NCI-H524 treated with DMSO at 0.1 percent for 48 hours (cell line): ENCODE measurements at places on chromosomes 12 and 14.
A peak's percentile ranks its signal among the peaks of the same experiment; 100 is the strongest.

DNA sequence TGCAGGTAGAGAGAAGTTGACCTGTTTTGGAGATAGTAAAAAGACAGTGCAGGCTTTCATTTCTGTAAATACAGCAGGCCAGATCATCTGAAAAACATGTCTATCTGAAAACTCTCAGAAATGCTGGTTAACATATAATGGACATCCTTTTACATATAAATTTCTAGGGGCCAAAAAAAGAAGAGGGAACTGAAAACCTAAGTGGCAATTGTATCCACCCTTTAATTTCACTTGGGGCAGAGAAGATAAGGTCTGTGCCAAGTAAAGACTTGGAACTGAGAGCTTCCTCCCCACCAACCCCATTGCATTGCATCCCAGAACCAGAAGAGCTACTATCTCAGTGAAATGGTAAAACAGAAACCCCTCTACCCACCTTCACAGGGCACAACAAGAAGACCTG lies 141.0 kb downstream of the SRGAP1 start:
- DNase-seq: no peak

- no peak for DNase-seq
Measured at GRCh38 chr14:25178255-25178654, 128.3 kb upstream of the STXBP6 start.

DNA sequence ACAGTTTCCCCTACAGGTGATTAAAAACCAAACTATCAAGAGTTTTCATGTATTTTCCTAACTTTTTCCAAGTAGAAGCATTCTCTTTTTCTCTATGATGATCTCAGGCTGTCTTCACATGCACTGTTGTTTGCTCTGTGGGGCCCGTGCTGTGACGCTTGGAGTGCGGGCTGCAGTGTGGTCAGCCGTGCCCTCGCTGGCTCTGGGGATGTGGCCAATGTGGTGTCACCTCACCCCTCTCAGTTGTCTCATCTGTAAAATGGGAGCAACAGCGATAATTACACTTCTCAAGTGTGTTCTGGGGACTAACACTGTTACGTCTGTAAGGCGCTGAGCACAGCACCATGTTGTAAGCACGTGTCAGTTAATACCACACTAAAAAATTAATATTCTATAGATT lies 28.6 kb downstream of the DDX51 start:
- DNase-seq: no peak

DNA sequence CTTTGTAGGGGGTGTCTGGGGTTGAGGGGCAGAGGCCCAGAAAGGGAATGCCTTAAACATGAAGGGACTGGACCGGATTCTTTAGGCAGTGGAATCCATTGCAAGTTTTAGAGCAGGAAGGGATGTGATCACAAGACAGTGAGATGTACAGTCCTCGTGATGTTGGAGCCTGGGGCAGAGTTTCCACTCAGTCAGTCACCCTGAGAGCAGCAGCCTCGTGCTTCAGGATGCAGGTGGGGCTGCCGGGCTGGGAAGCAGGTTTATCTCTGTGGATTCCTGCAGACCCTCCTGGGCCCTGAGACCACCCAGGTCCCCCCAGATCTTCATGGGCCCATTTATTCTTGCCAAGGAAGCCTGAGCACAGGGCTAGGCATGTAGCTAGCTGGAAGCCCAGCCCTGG lies 38.5 kb downstream of the RIN3 start:
- no peak for DNase-seq

GRCh38 chr12:110514363-110514762 lies 12.2 kb downstream of the RAD9B start:
- DNase-seq: no peak

DNA sequence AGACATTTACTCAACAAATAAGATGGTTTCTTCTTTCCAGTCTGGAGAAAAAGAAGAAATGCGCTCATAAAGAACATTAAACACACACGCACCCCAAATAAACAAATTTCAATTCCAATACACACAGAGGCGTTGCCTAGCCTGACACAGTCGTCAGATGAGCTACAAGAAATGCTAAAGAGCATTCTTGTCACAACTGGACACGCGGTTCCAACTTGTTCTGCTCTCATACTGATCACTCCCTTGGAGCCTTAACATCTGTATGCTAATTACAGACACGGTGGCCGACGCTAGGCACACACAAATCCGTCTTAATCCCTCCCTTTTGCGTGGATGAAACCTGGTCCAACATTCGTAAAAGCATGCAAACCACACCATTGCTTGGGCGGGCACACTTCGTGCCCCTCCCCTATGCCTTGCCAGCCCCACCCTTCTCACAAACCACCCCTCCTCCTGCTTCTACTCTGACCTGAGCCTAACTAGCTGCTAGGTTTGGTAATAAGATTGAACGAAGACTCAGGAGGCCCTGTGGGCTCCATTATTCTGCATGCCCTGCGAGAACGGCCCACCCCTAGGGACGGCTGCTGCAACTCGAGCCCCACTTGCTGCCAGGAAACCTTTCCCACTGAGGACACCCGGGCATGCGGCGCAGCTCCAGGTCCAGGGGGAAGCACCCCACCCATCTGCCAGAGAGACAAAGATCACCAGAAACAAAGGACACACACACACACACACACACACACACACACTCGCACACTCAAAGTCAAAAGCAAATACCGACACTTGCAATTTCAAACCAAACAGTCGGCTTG lies 1.2 kb downstream of the KCNK10 start:
- no peak for DNase-seq

DNA sequence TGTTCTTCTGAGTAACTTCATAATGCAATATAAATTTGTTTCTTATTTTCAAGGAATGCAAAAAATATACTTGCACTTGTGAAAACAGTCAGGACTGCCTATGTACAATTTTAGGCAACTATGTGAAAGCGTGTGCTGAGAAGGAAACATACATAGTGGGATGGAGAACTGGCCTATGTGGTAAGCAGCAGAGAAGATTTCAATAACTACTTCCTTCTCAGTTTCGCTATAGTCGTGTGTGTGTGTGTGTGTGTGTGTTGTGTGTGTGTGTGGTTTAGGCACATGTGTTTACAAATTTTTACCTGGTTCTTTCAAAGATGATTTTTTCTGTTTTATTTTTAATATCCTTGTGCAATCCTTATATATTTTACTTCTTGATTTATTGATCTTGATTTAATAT lies 211.8 kb downstream of the LRRK2 start:
- DNase-seq: no peak

- DNase-seq: no peak
Measured at GRCh38 chr12:14564336-14564959, 3.2 kb downstream of the PLBD1 start.

DNA sequence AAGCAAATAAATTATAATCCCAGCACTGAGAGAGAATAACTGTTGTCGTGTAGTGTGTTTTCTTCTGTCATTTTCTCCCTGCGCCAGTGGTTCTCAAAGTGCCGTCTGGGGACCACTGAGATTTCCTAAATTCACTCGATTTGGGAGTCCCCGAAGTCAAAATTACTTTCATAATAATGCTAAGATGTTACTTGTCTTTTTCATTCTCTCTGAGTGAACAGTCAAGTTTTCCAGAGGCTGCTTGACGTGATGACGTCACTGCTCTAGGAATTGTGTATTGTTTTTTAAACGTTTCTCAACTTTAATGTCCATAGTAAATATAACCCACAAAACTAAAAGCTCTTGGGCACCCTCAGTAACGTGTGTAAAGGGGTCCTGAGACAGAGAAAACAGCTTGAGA lies 796 bp upstream of the POP5 start:
- no peak for DNase-seq

GRCh38 chr14:51293149-51293911 lies 53.3 kb downstream of the TMX1 start:
- DNase-seq: no peak

DNA sequence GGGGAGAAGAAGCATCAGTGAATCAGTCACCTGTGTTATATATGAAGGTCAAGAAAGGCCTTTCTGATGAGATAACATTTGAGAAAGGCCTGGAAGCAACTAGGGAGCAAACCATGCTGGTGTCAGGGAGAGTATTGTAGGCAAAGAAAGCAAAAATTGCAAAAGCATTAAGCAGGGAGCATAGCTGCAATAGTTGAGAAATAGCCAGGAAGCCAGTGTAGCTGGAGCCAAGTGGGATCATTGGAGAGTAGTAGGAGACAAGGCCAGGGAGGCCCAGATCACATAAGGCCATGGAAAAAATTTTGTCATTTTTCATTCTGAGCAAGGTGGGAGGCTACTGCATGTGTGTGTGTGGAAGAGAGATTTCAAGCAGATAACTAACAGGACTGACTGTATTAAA lies 18.8 kb upstream of the MAGOHB start:
- no peak for DNase-seq

- DNase-seq: no peak
Measured at GRCh38 chr12:6605421-6606330, 1.5 kb downstream of the CHD4 start.

DNA sequence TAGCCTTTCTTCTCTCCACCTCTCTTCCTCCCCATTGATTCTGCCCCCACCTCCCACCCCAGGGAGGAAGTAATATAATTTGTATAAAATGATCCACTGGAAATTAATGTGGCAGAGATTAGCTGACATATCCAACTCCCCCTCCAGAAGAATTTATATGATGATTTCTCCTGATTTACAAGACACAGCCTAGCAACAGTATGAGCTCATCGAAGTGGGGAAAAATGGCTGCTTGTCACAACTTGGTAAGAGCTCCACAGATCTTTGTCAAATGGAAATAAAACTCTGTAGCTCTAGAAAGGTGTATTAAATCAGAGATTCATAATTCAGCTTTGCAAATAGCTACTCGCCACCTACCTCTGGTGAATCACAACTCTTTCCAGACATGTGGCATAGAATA lies 195.7 kb downstream of the NOVA1 start:
- no peak for DNase-seq

DNA sequence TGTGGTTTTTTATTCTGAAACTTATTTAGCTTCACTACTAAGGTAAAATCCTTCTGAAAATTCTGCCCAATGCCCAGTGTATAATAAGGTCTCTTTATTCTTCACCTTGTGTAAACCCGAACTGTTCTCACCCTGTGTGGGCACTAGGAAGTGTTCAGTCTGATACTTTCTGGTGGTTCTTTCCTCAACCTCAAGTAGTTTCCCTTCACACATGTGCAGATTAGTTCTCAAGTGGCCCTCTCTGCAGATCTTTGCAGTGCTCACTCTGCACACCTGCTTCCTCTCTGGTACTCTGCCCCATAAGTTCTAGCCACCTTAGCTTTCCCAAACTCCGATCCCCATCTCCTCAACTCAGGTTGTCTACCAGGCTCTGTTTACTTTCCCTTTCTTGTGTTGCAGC lies 61.6 kb downstream of the RAD51B start:
- peak; percentile 66 for DNase-seq

DNA sequence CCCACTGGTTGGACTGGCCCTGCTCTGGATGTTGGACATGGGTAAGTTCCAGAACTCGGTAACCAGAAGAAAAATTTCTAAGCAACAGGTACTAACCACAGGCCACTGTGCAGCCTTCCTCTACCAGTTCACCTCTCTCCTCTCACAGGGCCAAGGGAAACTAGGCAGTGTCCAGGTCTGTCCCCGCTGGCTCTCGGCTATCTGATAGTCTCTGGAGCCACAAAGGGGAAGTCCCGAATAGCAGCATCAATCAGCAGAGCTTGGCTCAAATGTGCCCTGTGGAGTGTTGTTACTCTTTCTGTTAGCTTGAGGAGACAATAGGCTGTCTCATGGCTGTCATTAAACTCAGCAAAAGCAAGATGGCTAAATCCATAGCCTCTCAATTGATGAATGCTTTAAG lies 73.2 kb downstream of the TSPAN11 start:
- DNase-seq: no peak

- DNase-seq: no peak
Measured at GRCh38 chr14:75848167-75848913, 133.5 kb downstream of the TGFB3 start.

DNA sequence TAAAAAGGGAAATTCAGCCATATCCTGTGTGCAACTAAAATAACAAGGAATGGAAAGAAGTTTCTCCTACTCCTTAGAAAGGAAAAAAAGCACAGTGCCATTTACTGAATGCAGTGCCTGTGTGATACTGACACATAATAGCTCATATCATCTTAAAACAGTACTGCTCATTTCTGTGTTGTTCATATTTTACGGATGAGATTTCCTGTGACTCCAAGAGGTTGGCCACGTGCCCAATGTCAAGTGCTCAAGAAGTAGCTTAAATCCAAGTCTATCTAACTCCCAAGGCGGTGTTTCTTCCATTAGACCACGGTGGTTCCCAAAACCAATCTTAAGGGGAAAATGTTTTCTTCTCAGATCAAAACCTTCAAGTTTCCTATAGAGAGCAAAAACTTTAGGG lies 20.0 kb downstream of the MAP3K9 start:
- peak; percentile 79 for DNase-seq

DNA sequence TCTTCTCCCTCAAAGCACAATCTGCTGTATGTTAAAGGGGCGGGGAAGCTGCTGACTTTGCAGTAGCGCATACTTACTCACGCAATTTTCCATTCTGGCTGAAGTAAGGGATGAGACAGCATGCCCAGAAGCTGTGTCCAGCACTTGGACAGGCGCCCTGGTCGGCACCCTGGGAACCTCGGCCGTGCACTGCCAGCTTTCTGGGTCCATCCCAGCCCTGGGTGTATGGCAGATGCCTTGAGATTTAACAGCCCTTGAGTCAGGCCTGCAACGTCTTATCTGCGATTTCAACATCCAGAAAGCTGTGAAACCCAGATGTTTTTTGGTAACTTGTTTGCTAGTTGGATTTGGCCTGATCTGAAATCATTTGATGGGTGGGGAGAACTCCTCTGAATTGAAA lies 16.1 kb downstream of the EML1 start:
- peak; percentile 24 for DNase-seq

DNA sequence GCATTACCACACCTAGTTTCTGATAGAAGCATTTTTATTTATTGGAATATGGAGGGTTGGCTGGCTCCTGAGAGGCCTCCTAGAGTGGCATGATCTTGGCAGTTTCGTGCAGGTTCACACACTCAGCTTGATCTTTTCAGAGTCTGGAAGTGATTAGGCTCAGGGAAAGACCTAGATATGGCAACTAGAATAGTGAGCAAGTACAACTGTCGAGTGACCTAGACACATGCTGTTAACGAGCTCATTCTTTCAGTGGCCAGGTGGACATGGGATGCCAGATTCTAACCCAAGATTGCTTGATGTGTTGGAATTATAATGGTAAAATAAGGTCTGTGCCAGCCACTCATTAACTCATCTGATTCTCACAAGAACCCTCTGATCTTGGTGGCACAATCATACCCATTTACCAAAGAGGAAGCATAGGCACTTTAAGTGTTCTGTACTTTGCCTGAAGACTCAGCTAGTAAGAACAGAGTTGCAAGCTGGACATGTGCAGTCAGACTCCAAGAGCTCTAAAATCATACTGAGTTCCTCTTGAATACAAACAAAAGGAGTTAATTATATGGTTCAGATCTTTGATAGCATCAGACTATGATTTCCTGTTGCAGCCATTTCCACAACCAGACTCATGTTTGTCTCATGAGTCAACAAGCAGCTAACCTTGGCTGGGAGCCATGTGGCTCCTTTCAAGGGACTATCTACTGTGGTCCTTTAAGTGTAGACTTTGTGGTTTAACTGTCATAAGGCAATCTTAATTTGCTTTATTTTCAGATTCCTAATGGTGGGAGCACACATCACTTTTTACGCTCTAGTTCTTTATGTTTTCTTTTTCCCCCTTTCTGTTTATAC lies 144.2 kb downstream of the PLEKHA5 start:
- no peak for DNase-seq
